ENCODE measurements at places on chromosomes 13 and 19. TPM values are rescaled to one million over a fixed set of nuclear protein-coding genes. Genes with fewer than 3 reads are reported as not detected.
A peak's percentile ranks its signal among the peaks of the same experiment; 100 is the strongest.

- DNase-seq: no peak
Measured at GRCh38 chr13:94537740-94538630, 58.0 kb downstream of the TGDS start.

DNA sequence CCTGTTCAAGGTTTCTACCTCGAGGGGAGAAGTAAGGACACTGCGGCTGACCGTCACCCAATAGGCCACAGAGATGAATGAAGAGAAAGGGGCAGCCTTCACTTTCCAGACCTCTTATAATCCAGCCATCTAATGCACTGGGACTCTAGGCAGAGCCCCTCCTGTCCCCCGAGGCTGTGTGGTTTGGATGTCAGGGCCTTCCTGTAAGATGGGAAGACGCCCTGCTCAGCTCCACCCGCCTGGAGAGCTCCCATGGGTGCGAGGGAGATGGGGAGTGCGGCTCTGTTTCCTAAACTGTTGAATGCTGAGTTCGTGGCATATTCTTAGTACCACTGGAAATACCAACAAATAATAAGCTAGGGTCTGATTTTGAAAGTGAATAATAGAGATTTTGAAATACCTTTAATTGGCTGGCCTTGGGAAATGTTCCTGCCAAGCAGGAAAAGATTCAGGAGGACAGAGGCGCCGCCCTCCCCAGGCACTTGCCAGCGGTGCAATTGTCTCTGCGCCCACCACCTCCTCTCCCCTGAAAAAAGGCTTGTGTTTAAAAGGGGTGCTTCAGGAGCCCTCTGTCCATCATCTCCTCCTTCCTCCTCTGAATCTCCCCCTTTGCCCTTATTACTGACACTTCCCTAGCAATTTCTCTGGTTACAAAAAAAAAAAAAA, 85.4 kb upstream of the GPR183 start:
- no peak for DNase-seq

- no peak for DNase-seq
Measured at GRCh38 chr19:12932392-12933286, 872 bp downstream of the FARSA start.

DNA sequence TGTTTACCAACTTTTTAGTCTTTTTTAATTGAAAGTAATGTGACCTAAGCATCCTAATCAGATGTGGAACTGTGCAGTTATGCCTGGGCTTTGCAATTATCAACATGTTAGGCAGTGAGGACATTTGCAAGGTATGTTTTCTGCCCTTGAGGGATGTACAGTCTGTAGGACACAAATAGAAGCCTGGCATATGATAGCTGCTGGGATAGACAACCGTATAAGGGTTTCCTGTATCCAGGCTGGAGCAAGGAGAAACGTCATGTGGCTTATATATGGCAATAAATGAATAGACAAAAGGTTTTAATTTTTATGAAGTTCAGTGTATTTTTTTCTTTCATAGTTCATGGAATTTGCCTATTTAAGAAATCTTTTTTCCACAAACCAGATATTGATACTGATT, 2.0 kb upstream of the VPS36 start:
- DNase-seq: no peak

DNA sequence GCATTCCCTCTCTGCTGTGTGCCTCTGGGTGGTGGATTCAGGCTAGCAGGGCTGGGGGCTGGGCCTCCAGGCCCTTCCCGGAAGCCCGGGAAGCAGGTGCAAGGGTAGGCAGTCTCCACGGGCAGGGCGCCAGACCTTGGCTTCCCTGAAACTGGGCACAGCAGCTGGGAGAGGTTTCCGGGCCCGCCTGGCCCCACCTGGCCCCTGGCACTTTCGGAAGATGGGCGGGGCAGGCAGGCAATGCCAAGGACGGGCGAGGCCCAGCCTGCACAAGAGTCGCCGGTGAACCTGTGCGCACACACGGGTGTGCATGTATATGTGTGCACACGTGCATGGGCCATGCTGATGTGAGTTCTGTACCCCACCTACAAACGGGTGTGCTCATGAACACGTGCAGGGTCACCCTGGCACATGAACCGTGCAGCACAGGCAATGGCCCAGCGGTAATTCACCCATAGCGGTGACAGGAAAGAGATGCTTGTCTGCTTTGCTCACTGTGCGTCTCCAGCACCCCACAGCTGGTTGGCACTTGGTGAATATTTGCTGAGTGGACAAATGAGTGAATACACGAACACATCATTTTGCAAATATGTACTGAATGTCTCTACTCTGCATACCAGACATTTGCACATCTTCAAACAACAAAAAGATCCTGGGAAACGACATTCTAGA, 15.3 kb downstream of the GADD45B start:
- DNase-seq: peak; percentile 22

GRCh38 chr19:48560095-48560530, 8.1 kb downstream of the SULT2B1 start:
- DNase-seq: no peak

DNA sequence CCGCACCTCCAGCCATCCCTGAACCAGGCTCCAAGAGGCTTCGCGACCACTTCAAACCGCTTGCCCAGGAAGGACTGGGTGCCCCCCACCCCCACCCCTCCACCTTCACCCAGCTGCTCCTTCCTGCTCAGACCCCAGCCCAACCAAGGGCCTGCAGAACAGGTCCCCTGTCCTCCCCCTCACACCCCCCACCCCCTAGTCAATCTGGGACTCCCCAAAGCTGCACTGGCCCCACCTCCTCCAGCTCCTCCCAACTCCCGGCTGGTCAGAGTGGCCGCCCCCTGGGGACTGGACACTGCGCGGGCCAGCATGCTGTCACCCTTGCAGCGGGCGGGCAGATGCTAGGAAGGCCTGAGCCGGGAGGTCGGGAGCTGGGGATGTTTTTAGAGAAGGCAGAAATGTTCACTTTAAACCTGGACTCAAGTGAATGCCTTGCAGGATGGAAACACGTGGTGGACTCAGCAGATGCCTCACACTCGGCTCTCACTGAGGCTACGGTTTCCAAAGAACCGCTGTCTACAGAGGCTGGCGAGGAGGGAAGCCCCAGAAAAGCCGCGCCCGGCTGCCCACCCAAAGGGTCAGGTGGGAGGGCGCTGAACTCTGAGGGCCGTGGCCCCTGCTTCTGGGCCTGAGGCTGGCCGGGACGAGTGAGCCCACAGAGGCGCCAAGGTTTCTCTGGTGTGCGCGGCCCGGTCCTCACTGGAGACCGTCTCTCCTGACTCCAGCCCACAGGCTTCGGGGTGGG, 8.0 kb downstream of the RPL36 start:
- no peak for DNase-seq

- no peak for DNase-seq
Measured at GRCh38 chr13:59790626-59791025, 373.1 kb downstream of the DIAPH3 start.

- DNase-seq: no peak
Measured at GRCh38 chr13:64505336-64505910, 2724.7 kb downstream of the PCDH9 start.

DNA sequence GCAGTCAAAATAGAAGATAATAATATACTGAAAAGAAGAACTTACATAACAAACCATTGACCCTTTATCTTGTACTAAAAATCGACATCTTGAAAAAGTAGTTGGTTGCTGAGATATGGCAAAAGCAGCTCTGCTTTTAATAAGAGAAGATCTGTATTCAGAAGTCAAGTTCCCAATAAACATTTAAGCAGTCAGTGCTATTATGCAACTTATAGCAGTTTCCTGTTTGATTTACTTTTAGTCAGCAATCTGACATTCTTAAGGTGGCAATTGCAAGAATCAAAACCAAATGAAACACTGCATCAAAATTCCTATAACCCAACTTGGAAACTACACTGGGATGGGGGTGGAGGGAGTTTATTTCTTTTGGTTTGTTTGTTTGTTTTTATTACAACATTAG, 165.5 kb downstream of the TBC1D4 start:
- no peak for DNase-seq

GRCh38 chr13:27423333-27423732, 1.1 kb upstream of the GTF3A start:
- no peak for DNase-seq

- no peak for DNase-seq
Measured at GRCh38 chr13:30093236-30093635, 214.1 kb downstream of the KATNAL1 start.

GRCh38 chr19:46351241-46352041, 4.6 kb downstream of the PPP5C start:
- DNase-seq: no peak

- DNase-seq: no peak
Measured at GRCh38 chr13:95247171-95247570, 54.1 kb downstream of the ABCC4 start.

DNA sequence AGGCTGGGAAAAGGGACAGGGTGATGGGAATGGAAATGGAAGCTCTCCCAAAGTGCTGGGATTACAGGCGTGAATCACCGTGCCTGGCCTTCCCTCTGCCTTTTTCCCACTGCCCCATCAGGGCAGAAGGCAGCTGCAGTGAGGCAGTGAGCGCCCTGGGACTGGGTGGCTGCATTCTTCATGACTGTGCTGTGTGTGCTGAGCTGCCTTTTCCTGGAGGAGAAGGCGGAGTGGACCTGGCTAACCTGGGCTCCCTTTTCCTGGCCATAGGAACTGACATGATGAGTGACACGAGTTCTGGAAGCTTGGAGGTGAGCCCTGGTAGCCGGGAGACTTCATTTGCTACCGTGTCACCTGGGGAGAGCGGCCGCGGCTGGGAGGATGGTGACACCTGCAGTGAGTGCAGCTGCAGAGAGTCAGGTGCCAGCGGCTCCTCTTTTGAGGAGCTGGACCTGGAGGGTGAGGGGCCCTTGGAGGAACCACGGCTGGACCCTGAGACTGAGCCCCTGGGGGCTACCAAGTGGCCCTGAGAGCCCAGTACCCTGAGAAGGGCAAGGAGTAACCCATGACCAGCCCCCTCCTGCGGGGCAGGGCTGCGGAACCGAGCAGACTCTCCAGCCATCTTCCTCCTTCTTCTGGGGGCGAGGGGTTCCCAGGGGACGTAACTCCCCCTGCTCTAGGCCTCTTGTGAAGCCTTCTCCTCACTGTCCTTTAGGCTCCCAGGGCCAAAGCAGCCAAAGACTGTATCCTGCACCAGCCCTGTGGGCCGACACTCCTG, 26.3 kb upstream of the ZNF492 start:
- no peak for DNase-seq

- no peak for DNase-seq
Measured at GRCh38 chr13:73880365-73880764, 253.8 kb downstream of the KLF12 start.

DNA sequence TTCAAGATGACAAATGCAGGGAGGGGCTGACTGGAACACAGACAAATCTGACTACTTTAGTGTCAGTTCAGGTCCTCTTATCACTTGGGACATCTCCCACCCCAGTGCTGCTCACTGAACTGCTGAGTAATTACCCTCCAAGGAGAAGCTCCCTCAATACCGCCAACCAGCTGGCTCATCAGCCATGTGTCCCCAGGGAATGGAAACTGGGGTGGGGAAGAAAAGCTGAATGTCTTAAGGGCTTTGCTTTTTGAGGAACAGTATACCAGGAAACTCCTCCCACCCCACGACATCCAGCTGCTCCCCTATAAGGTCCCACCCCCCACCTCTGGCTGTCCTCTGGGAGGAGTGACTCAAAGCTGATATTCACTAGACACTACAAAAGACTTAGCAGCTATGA, 2.0 kb downstream of the ZNF823 start:
- DNase-seq: peak; percentile 15

DNA sequence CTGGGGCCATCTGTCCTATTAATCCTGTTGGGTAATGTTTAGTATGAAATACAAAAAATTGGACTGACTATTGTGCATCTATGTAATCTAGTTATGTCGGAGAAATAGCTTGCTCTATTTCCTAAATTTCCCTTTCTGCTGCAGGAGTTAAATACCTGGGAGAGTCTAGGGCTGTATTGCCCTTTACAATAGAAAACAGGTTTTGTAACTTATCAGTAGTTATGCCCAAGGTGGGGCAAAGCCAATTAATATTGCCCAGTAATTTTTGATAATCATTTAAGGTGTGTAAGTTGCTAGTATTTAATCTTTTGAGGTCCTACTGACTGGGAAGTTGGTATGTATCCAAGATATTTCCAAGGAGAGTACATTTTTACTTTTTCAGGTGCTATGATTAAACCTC, 838.1 kb downstream of the DACH1 start:
- DNase-seq: no peak

DNA sequence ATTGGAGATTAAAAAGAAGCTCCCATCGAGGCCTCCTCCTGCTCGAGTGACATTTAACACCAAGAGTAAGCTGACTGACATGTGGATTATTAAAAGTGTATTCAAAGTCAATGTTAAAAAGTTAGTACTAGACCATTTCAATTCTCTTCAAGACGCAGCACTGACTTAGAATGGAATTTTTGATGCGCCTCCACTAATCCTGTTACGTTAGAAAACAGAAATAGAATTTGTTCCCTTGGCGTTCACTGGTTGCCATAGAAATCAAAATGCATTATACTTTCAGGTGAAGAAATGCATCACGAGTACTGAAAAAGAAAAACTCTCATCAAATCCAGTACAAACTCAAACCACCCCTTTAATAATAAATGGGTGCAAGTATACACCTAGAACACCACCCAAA, 42.2 kb downstream of the BRD4 start:
- no peak for DNase-seq

DNA sequence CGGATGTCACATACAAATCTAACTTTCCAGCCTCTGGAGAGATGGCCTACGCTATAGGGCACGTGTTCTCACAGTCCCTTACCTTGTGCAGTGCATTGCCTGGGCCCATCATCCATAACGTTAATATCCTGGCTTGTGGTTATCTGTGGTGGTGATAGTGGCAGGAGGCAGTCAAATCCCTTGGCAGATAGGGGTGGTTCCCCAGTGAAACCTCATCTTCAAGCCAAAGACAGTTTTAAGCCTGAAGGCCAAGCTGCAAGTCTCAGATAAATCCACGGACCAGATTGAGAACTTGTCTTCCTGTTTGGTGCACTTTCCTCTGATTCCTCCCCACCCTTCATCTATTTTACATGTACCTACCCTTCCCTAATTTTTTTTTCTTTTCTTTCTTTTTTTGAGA, 4.3 kb upstream of the FBXO17 start:
- DNase-seq: no peak

- DNase-seq: no peak
Measured at GRCh38 chr13:95083758-95084157, 217.5 kb downstream of the ABCC4 start.

- no peak for DNase-seq
Measured at GRCh38 chr19:42207767-42208271, 9.7 kb downstream of the DEDD2 start.

GRCh38 chr19:44746946-44747738, 1.4 kb upstream of the BCL3 start:
- peak; percentile 87 for DNase-seq

- no peak for DNase-seq
Measured at GRCh38 chr19:2055931-2056836, 5.1 kb upstream of the MKNK2 start.

ZNF283 gene
- 10.4 TPM for total RNA-seq

PTGIR gene
- 13.4 TPM for total RNA-seq

MAP3K10 gene
- 16.4 TPM for total RNA-seq

ZNF606 gene
- total RNA-seq: 32.9 TPM

ADGRE1 gene
- total RNA-seq: 0.15 TPM

ZSCAN4 gene
- not detected for total RNA-seq

CAPN12 gene
- total RNA-seq: 14.9 TPM

DLEU7 gene
- total RNA-seq: not detected

KIR2DL4 gene
- total RNA-seq: not detected

Data from activated B cell treated with CpG ODN at 0.5 μM for 24 hours (primary cell).